Left cardiac atrium (tissue), 4 donors: ENCODE measurements at places on chromosomes 1 and 21.
A peak's percentile ranks its signal among the peaks of the same experiment; 100 is the strongest.

DNA sequence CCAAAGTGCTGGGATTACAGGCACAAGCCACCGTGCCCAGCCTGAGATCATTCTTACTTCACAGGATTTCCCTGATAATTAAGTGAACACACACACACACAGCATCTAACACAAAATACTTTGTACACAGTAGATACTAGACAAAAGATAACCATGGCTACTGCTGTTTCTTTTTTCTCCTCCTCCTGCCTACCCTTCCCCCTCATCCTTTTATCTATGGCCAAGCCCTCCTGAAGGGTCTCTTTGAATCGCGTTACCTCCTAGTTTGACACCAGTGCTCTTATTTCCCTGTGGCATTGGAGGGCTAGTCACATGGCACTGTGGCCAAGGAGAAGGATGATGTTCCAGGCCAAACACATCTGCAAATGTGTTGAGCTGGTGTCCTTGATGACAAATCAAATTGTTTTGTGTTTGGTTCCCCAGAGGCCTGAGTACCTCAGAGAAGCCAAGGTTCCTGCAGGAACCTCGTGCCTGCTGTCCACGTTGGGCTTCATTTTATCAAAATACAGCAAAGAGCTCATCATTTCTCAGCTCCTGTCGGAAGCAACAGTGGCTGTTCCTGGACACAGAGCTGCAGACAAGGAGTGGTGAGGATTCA, 20.6 kb downstream of the NDUFS5 start:
- no peak for DNase-seq

GRCh38 chr1:217313096-217313495, 317.8 kb downstream of the GPATCH2 start:
- no peak for DNase-seq

DNA sequence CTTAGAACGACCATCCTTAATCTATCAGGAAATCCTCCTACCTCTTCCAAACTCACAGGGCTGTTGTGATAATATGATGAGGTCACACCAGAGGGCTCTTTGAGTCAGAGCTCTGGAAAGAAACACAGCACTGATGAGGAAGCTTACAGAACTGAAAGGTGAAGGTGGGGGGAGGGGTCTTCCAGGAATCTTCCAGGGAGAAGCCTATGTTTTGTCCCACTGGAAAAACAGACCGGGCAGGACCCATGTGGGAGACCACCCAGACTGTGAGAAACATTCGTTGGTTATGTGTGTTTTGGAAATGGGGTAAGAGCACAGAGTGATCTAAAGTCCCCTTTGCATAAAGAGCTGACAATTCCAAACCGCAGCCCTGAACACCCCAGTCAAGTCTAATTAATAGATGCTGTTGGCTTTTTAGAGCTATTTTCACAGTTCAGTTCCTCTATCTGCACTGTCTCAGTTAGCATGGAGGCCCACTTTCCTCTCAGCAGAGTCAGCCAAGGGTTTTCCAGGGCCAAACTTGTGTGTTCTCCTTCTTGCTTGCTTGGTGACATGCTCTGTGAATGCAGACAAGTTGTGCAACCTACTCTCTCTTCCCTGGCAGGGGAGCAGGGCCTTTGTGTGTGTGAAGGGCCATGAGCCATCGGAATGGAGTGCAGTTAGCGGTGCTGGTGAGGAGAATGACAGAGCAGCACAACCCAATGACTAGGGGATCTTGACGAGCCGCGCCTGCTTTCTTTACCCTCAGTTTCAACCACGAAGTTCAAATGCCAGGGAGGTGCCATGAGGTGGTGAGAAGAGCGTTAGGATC, 12.3 kb downstream of the PHLDA3 start:
- DNase-seq = peak; percentile 77

DNA sequence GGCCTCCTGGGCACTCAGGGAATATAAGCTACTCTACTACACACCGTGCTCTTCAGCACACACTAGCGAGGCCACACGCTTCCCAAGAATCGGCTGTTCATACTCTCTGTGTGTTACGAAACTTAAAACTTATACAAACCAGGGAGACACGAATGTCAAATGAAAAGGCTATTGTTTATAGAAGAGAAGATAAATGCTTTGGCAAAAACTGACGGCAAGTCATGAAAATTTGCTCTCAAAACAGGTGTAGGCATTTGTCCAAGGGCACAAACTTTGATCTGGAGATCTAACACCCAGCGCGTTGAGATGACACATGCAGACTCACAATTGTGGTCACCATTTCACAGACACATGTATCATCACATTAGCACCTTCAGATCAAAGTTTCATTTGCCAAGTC, 46.1 kb downstream of the USP48 start:
- no peak for DNase-seq

- DNase-seq = no peak
Measured at GRCh38 chr1:71737768-71738167, 544.6 kb downstream of the NEGR1 start.

DNA sequence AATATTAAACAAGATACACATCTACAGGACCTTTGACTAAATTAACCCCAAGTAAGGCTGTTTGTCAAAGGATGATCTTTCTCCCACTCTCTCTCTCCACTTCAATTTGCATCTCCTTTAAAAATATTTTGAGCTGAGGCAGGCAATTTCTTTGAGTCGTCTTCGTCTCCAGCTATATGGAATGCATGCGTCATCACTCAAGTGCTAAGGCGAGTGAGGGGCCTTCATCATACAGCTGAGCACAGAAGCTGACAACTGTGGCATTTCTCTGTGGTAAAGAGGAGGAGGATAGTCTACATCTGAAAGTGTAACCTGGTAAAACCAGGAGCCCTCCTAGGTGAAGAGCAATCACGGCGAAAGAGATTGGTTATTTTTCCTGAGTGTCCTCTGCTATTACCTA, 7.6 kb downstream of the EPHX4 start:
- DNase-seq = no peak

DNA sequence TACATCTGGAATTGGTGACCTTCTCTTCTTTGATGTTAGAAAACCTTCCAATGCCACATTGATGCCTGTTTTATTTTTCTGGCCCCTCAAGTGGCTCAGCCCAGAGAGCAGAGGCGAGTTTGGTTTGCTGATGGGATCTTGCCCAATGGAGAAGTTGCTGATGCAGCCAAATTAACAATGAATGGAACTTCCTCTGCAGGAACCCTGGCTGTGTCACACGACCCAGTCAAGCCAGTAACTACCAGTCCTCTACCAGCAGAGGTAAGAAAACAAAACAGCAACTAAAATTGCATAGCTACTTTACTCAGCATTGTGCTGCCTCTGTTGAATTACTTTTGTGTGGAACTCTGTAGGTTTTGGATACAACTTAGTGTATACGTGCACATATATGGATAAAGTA, 97.6 kb downstream of the CC2D1B start:
- no peak for DNase-seq

DNA sequence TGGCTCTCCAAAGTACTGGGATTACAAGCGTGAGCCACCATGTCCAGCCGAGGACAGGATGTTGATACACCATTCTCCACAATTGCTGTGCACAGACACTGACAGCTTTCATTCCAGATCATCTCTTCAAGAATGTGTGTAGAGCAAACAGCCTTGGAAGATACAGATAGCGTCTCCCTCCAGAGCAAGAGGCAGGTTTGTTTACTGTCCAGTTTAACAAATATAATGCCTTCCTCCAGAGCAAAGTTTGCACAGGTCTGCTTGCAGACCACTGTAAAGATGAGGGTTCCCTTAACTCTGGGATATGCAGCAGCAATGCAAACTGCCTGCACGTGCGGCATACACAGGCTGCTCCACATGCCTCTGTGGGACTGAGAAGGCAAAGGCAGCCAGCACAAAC, 4.6 kb downstream of the TMPRSS3 start:
- DNase-seq = no peak

DNA sequence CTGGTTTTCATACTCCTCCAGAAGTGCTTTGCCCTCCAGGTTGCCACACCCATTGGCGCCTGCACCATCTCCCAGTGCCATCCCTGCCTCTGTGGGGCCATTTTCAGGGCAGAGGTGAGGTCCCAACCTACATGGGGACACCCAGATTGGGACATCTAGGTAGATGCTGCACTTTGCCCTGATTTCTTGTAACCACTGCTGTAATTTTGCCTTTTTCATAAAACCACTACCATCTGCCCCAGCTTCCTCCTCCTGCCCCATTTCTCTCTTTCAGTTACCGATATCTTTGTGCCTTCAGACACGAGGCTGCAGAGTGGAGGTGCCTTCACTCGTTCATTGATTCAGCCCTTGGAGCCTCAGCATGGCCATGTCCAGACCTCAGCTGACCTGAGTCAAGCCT, 21.4 kb downstream of the FAAH start:
- no peak for DNase-seq

DNA sequence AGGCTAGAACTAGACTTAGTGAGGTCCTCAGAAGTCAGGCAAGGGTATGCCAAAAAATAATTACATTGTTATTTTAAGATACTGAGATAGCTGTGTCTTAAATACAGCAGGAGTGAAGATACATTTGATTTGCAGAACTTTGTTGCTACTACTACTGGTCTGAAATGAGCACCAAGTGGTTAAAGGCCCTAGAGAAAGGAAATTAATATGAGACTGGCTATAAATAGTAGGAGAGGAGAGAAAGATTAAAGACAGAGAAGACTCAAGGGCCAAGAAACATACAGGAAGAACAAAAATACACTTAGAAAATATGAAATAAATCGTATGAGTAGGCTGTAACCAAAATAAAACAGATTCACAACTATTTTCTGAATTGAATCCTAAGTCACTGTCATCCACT, 21.3 kb downstream of the HNRNPR start:
- no peak for DNase-seq

DNA sequence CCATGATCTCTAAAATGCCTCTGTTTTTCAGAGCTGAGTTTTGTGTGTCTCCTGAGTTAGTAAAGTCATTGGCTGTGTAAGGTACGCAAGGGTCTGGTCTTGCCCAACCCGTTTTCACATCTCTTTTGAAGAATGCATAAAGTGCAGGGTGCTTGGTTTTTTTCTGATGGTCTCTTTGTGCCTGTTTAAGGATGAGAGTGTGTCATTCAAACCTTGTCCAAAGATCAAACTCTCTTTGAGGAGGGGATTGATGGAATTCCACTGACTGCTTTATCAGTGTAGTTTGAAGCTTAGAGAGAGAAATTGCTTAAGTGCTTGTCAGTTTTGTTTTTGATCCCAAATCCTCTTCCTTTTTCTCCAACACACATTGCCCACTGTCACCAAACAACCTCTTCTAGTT, 20.0 kb upstream of the C8B start:
- DNase-seq = no peak

GRCh38 chr1:78340006-78340405, 150.8 kb upstream of the PTGFR start:
- DNase-seq = no peak

GRCh38 chr1:151372058-151372934, at the start of gene SELENBP1:
TSS of gene SELENBP1 (minus strand) at chr1:151372705. CDS start at chr1:151372641, 64 bp downstream.
- peak; percentile 91 for DNase-seq

DNA sequence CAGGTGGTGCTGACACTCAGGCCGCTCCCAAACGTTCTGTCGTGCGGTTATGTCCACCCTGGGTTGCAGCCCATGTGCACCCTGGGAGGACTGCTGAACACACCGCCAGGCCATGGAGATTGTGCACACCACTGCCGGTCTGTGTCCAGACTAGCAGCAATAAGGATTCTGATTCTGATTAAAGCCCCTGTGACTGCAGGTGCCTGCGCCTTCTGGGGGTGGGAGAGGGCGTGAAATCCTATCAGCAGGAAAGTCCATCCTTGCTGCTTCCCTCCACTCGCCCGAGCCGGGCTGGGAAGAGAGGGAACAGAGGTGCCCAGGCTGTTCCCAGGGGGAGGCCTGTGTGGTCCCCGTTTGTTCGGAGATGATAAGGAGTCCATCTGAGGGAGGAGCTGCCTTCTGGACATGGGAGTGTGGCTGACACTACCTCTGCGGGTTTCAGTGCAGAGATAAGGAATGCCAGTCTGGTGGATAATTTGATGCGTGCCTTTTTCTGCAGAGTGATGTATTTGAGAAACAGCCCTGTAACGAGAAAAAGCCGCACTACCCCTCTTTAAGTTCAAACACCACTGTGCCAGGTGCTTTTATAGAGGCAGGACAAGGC, 41.2 kb downstream of the BACE2 start:
- DNase-seq = no peak
